ENCODE measurements at places on chromosomes 12 and 14. TPM values are rescaled to one million over a fixed set of nuclear protein-coding genes. Genes with fewer than 3 reads are reported as not detected.

- DNase-seq = no peak
Observed at GRCh38 chr12:97572220-97572619, 109.6 kb downstream of the RMST start.

- peak; percentile 62 for DNase-seq
Observed at GRCh38 chr14:93939304-93940229, 12.4 kb downstream of the FAM181A start.

DNA sequence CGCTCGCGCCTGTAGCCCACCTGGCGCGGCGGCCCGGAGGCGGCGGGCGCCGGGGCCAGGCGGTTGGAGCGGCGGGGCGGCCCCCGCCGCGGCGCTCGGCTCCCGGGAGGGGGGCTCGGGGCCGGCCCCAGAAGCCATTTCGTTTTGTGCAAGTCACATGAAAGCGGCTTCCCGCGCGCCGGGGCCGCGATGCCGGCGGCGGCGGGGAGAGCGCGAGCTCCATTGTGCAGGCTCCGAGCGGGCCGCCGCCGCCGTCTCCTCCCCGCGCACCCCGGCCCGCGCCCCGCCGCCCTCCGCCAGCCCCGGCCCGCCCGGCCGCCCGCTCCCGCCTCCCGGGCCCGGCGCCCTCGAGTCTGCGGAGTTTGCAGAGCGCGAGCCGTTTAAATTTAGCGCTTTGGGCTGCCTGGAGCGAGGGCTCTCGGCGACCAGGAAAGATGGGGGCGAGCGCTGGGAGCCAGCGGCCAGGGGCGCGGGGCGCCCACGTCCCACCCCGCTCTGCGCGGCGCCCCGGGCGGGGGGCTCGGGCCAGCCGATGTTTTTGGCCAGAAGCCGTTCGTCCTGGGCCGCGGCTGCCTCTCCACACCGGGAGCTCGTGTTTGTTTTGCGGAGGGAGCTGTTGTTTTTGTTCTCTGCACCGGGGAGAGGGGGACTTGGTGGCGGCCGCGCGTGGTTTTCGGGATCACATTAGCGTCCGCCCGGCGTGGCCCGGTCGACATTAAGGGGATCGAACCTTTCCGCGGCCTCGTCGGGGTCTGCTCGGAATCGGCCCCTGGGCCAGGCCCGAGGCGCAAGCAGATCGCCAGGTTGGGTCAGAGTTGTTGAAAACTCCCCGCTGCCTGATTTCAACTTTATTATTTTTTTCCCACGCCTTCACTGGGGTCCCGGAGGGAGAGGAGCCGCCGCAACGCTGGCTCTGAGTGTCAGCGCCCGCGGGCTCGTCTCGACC lies 982 bp downstream of the BCL7A start:
- no peak for DNase-seq

- no peak for DNase-seq
Observed at GRCh38 chr12:53968214-53969127, 4.5 kb upstream of the HOXC11 start.

DNA sequence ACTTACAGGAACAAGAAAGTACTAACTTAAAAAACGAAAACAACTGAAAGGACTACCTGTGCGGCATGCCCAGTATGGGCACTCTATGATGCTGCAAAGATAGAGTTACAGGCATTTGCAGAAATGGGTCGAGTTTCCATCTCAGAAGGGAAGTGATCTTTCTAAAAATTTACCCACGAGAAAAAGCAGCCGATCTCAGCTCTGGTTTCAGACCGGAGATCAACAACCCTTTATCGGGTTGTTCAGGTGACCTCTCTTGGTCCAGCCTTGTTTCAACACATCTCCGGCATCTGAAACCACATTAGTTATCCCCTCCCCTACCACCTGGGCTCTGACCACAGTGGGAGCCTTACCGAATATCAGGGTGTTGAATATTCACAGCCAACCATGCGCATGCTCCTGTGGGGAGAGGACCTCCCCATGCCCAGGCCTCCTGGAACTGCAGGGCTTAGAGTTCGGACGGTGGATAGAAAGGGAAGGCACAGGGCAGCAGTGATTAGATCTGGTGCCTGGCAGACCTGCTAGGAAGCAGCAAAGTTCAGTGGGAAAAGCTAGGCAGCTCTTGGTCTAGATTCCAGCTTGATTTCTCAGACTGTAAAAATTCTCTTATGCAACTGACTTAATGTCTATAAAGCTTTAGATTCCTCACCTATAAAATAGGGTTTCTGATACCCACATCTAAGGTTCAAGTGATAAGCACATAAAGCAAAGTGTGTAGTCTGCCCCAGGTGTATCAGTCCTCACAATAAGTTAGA lies 906.0 kb downstream of the VRK1 start:
- no peak for DNase-seq

Gene CD4
- 1.9 TPM for total RNA-seq

DNA sequence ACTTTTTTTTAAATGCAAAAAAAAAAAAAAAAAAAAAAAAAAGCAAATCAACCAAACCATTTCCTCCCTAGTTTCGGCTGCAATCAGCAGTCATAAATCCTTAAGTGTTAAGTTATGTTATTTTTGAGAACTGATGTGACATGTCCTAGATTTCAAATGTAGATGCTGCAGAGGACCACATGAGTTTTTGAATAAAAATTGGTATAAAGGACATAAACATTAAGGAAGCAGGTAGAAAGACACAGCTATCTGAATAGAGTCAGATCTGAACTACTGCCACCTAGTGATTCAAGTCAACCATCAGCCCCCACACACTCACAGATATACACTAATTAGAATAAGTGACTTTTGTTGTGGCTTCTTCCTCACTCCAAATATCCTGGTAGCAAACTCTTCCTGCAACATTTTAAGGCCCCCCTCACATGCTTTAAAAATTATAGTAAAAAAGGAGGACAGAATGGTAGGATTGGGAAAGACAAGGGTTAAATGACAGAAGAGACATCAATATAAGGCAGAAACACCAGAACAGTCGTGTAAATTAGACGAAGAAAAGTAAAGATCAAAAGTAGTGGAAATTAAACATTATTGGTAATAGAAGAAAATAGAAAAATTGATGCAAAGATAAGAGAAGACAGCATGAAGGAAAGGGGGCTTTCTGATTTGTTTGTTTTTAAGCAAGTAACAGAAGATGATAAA lies 394.5 kb upstream of the ATP2B1 start:
- DNase-seq = peak; percentile 62

- no peak for DNase-seq
Observed at GRCh38 chr14:76109087-76109880, 42.4 kb upstream of the GPATCH2L start.

GRCh38 chr12:131314524-131315090 lies 360.9 kb downstream of the ADGRD1 start:
- DNase-seq = no peak

DNA sequence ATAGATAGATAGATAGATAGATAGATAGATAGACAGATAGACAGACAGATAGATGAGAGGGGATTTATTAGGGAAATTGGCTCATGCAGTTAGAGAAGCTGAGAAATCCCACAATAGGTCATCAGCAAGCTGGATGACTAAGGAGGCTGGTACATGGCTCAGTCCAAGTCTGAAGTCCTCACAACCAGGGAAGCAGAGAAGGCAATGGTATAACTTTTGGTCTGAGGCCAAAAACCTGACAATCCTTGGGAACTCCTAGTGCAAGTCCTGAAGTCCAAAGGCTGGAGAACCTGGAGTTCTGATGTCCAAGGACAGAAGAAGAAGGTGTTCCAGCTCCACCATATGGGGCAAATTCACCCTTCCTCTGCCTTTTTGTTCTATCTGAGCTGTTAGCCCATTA lies 517.6 kb upstream of the ATP2B1 start:
- DNase-seq = no peak

Gene PROX2
- under 0.01 TPM for total RNA-seq

Gene CCDC38
- not detected for total RNA-seq

Gene IL26
- total RNA-seq = not detected

Measured in fibroblast of villous mesenchyme (primary cell).